ENCODE measurements at places on chromosomes 3 and 15.
A peak's percentile ranks its signal among the peaks of the same experiment; 100 is the strongest.

DNA sequence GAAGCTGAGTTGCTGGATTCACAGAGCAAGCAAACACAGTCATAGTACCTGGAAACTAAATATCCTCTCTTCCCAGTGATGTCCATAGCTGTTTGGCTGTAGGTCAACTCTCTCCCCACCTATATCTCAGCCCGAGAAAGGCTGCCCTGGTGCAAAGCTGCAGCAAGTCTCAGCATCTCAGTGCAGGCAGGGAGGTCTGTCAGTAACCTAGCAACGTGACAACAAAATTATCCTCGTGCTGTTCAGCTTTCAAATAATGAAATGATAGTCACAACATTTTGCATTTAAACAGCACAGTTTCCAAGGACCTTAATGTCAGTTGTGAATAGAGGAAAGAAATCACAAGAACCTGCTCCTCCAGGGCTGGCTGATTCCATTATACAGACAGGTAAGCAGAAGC lies 83.6 kb downstream of the CHST2 start:
- DNase-seq = no peak

- no peak for DNase-seq
Measured at GRCh38 chr15:37289109-37289765, 188.9 kb upstream of the MEIS2 start.

DNA sequence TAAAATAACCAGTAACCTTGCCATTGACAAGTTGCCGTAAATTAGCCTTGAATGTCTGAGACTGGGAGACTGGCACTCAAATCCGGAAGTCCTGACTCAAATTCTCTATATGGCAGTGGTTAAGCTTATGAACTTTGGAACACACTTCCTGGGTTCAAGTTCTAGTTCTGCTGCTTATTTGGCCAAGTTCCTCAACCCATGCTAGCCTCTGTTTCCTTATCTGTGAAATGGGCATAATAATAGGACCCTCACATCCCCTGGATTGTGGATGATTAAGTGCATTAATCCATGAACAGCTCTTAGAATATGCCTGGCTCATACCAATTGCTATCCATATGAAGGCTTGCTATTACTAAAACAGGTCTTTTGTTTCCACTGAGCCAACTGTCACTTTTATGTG lies 311.5 kb downstream of the EDEM1 start:
- no peak for DNase-seq

DNA sequence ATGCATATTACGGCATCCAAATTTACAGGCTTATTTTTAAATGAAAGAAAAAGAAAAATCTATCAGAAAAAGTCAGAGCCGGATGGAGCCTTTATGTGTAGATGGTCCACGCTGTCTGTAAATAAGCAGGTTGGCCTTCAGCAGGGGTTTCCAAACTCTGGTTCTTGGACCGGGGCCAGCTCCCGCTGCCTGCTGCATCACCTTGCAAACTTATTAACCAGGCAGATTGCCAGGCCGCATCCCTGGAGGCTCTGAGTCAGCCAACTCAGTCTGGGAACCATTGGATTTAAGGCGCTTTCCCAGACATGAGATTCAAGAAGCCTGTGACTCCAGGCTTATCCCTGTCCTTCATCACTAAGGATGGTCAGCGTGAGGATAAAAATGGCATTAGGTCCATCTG lies 212.4 kb downstream of the OPA1 start:
- DNase-seq = peak; percentile 67

DNA sequence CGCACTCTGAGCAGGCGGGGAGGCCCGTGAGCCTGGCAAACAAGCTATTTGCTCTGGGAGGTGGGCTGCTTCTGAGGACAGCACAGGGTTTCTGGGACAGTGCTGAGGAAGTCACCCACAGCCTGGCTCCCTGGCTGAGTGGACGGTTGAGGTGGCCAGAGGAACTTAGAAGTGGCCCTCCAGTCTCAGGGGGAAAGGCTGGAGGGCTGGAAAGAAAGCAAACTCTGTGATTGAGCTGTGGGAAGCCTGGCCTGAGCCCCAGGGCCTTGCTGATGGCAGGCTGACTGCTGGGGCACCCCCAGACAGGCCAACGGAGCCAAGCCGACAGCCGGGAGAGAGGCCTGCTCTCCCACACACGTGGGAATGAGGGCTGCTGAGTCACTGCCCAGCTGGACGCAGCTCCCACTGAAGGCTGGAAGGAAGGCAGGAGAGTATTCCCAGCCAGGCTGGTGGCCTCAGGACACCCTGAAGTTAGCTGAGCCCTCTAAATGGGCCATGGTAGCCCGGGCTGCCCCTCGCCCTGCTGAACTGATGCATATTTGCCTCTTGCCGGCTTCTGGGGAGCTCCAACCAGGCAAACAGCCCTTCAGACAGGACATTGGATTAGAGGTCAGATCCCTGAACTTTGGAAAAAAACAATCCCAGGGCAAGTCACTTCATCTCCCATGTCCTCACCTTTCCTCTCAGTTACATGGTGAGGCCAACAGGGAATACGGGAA lies 98.0 kb upstream of the TLE3 start:
- DNase-seq = no peak

DNA sequence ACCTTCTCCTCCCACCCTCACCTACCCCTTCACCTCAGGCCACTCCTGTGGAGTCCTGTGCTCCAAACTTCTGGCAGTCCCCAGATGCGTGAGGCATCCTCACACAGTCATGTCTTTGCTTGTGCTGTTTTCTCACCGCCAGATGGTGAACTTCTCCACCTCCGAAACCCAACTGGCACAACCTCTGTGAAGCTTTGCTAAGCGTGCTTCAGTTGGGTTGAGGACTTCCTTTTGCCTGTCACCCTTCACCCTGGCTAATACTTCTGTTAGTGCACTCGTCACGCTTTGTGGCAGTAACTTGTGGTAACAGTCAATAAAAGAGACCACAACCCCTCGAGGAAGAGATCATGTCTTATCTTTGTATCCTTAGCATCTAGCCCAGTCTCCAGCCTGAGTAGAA lies 42.0 kb upstream of the SKOR1 start:
- no peak for DNase-seq

DNA sequence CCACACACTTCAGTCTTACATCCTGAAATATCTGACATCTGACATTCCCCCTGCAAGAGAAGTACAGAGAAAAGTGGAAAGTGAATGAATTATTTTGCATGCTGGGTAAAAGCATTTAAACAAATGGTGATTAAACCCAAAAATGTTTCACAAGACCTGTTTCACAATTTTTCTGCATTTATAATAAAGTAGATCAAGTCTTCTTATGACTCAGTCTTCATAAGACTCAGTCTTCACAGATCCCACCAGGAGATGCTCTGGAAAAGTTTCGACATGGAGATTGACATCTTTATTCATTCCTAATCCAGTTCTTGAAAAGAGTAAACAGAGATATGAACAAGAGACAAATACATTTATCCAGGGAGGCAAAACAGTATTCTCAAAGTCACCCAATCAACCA lies 13.2 kb upstream of the EDC3 start:
- DNase-seq = no peak

- no peak for DNase-seq
Measured at GRCh38 chr3:22887664-22888291, 315.3 kb upstream of the UBE2E2 start.

- no peak for DNase-seq
Measured at GRCh38 chr3:110414855-110415254, 656.8 kb upstream of the NECTIN3 start.

DNA sequence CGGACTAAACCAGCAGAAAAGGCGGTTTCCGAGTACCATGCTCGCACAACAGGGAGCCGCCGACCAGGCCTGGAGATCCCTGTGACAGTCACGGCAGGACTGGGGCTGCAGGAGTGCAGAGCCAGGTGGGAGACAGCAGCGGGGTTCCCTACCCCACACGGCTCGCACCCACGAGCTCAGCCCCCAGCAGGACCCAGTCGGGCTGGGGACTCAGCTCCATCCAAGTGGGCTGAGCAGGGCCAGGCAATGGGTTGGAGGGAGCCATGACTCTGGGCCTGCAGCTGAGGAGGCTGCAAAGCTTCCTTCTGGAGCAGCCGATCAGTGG lies 15.8 kb downstream of the XXYLT1 start:
- no peak for DNase-seq

DNA sequence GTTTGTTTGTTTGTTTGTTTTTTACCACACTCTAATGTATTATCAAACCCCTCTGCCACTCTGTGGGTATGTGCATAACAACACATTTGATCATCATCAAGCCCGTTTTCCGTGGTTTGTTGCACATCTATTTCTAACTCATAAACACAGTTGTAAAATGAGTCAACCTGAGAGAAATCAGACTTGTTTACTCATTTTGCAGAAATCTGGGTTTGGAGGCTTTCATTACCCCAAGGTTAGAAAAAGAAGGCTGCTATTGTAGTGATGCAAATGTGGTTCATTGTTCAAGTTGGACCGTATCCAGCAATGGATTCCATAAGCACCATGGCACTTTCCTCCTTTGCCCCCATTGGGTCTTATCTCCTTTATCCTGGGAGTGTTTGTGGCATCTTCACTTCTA lies 353.2 kb upstream of the SOX2 start:
- DNase-seq = no peak

GRCh38 chr3:71214797-71215196 lies 368.7 kb downstream of the FOXP1 start:
- no peak for DNase-seq

- no peak for DNase-seq
Measured at GRCh38 chr3:184186184-184186901, at the start of gene ABCF3. ABCF3 (plus strand) TSS chr3:184186199; CDS start chr3:184186208, 9 bp downstream.

- DNase-seq = no peak
Measured at GRCh38 chr15:84103345-84103744, 132.2 kb upstream of the GOLGA6L4 start.

DNA sequence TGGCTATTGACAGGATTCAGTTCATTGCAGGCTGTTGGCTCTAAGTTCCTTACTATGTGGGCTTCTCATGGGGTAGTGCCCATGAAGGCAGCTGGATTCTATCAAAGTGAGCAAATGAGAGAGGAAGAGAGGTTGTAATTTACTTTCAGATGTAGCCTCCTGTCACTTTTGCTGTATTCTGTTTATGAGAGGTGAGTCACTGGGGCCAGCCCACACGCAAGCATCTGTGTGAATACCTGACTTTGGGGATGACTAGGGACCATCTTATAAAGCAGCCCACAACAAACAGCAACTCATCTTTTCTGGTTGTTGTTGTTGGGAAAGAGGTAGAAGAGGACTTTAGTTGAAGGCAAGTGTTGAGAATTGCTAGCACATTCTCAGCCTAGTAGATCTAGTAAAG lies 506.3 kb upstream of the GRM7 start:
- DNase-seq = no peak

DNA sequence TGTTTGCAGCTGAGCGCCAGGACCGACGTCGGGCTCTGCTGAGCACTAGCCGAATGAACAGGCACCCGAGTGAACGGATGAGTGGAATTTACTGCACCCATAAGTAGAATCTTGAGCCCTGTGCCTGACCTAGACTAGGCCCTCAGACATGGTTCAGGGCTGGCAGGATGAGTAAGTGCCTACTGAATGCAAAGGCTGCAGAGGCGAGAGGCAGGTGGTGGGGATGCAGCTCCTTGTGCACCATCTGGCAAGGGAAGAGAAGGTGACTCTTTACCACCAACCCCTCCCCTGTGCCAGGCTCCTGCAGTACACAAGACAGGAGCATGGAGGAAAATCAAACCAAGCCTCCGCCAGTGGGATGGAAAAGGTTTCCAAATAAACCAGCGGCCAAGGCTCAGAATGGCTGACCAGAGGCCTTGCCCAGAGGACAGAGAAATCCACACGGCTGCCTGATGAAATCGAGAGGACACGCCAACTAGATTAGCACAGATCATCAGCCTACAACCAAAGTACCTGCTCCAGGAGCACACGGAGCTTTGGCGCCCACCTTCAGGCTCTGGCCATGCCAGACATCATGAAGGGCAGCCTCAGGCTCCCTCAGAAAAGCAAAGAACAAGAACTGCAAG lies 141.7 kb upstream of the IQSEC1 start:
- DNase-seq = no peak

DNA sequence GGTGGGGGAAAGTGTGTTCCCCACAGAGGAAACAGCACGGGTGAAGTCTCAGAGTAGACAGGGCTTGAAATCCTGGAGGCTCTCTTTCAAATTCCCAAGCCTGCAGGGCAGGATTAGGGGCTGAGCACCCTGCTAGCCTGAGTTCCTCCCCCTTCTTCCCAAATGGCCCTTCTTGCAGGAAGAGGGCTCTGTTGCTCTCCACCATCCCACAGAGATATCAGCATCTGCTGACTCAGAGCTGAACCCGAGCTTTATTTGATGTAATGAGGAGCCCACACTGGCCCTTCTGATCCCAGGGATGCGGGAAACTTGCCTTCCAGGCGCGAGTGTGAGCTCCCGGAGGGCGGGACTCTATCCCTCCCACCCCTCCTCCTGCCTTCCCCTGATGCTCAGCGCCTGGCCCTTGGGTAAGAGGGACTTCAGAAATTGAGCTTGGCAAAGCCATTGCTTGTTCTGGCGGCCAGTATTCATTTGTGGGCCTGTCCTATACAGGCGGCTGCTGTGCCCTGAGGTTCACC lies 1.4 kb upstream of the STRA6 start:
- DNase-seq = peak; percentile 65

DNA sequence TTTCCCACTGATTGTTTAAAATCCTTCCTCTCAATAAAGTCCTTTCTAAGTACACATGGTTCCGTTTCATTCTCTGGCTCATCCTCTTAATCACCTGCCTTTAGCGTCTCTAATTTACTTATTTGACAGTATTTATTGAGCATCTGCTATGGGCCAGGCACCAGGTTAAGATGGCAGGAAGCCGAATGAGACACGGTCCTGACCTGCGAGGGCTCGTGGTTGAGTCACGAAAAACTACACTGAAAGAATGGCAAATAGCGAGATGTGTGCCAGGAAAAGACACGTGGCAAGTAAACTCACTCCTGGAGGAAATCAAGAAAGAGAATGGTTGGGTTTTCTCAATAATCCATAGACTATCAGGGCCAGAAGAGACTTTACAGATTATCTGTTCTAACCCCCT lies 60.9 kb downstream of the HES1 start:
- DNase-seq = no peak

DNA sequence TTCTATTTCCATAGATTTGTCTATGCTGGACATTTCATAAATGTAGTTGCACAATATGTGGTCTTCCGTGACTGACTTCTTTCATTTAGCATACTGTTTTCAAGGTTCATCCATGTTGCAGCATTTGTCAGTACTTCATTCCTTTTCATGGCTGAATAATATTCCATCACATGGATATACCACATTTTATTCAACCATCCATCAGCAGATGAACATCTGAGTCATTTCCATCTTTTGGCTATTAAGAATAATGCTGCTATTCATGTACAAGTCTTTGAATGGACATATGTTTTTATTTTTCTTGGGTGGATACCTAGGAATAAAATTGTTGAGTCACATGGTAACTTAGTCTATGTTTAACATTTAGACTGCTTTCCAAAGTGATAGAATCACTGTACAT lies 99.3 kb upstream of the RAD18 start:
- DNase-seq = no peak

GRCh38 chr3:1515882-1516281 lies 423.1 kb downstream of the CNTN6 start:
- DNase-seq = no peak

- DNase-seq = no peak
Measured at GRCh38 chr3:113166357-113166718, 45.0 kb upstream of the BOC start.

GRCh38 chr3:106534206-106534605 lies 665.4 kb upstream of the CBLB start:
- DNase-seq = no peak
